Natural killer cell treated with Interleukin-12 subunit alpha and Interleukin-12 subunit beta and Interleukin-15 and Interleukin-18, amount 100 ng/mL, for 72 hours (primary cell): ENCODE measurements at places on chromosomes 3 and 15.
A peak's percentile ranks its signal among the peaks of the same experiment; 100 is the strongest.

- DNase-seq: no peak
Observed at GRCh38 chr15:65290228-65290627, 3.5 kb upstream of the PARP16 start.

DNA sequence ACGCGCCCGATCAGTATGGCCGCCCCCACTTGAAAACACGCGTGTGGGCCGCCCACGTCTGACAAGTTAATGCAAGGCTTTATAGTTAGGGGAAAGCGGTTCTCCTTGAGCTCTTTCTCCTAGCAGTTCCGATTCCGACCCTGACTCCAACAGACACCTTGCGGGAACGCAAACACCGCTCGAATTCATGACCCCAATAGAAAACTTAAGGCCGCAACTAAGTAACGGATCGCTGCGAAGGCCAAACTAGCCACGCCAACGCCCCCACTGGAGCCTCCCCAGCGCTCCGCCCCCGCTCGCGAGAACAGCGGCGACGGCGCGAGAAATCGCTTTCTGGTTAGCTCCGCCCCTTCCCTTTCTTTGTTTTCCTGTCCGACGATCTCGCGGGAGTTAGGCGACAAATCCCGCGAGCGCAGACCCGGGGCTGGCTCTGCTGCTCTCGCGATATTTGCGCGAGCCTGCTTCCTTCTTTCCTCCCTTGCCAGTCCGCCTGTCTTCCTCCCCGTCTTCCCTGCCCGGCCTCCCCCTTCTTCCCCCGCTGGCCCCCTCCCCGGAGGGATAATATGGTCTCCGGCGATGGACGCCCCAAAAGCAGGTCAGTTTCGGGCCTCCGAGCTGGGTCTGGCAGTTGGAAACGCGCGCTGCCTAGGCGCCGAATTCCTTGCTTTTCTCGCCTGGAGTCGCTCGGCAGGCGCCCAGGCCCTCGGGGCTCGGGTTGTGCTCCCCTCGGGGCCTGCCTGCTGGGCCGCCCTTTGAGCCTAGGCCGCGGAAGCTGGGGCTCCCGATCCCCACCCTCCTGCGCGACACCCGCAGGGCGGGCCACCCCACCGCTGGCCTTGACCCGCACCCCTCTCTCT lies at the start of gene IREB2:
Gene IREB2 (plus strand): TSS at position 455 of the 857 bp plus-strand sequence. CDS start 122 bp downstream, at position 577.
- peak; percentile 97 for DNase-seq

- DNase-seq: no peak
Observed at GRCh38 chr3:53846134-53846850, at the start of the genes CHDH and IL17RB. Gene CHDH (minus strand): TSS chr3:53846419. CDS start chr3:53824008, 22,411 bp downstream. Gene IL17RB (plus strand): TSS chr3:53846568. CDS start chr3:53846589, 21 bp downstream.

DNA sequence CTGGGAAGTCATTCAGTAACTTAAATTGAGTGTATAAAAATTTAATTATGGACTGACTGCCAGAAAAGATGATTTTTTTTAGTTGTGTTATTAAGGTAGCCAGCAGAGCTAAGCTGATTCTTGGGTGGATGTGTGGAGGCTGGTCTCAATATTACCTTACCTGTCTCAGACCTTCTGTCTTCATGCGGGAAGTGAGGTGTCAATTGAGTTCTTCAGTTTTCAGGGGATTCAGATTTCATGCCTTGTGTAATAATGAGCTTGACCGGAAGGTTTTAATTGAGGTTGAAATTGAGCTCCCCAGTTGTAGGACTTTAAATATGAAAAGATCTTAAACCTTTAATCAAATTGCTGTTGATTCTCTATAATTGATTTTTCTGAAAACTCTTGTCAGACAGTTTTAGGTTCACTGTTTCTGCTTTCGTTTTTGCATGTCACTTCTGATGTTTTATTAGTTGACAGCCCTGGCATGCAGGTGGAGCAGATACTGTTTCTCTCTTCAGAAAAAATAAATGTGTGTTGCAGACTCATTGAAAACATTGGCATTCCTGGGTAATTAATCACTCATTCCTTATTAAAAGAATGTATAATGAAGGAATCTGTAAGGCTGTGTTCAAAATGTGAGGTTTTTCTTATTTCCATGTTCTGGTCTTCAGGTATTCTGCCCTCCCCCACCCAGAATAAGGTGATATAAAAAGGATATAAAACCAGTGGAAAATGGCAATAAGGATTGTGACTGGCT lies 54.5 kb downstream of the PSMD6 start:
- no peak for DNase-seq

GRCh38 chr3:143613226-143613625 lies 235.0 kb downstream of the SLC9A9 start:
- DNase-seq: no peak

- no peak for DNase-seq
Observed at GRCh38 chr3:47057212-47057671, 77.8 kb downstream of the NBEAL2 start.

- DNase-seq: no peak
Observed at GRCh38 chr3:117761703-117762620, 1052.4 kb downstream of the TUSC7 start.

GRCh38 chr3:13042127-13042701 lies 31.0 kb downstream of the IQSEC1 start:
- DNase-seq: no peak

GRCh38 chr3:144875211-144875610 lies 903.6 kb downstream of the DIPK2A start:
- no peak for DNase-seq

- DNase-seq: no peak
Observed at GRCh38 chr3:170602556-170602955, 16.7 kb upstream of the SLC7A14 start.

GRCh38 chr3:58335652-58335947 lies 2.9 kb downstream of the PXK start:
- DNase-seq: no peak

- no peak for DNase-seq
Observed at GRCh38 chr15:73383310-73384189, 14.8 kb upstream of the HCN4 start.

DNA sequence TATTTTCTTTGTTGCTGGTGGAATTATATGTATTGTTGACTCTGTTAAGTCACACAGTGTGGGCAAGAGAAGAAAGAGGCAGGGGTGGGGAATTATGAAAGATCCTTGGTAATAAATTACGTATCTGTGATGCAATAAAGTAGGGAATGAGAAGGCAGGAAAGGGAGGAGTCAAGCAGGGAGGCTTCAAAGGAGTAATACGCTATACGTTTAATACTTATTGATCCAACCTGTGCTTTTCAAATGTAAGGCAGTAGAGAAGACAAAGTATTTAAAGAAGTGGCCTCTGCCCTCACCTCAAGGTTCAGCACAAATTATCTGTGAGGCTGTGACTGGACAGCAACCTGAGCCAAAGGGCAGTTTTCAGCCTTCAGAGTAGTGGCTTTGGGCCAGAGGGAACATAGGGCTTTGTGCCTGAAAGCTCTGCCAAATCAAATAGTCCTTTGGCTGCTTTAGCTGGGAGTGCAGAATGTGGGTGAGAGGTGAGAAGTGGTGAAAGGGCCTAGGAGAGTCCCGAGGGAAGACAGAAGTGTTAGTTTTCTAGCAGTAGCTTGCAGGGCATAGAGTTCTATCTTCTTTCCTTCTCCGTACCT lies 1.2 kb upstream of the PLIN1 start:
- no peak for DNase-seq

DNA sequence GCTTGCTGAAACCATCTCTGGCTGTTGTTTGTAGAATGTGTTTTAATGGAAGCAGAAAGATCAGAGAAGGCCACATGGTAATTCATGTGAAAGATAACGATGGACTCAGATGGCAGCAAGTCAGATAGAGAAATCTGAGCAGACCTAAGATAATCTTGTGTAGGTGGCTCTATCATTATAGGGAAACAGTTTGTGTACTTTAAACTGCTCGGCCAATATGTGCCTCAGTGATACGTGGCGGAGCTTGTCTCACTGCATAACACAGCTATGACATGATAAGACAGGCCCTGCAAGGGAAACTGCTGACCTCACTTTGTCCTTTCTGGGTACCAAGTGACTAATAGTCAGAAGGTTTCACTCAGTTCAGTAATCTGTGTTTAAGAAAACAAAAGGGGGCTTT lies 51.0 kb downstream of the MME start:
- DNase-seq: no peak

DNA sequence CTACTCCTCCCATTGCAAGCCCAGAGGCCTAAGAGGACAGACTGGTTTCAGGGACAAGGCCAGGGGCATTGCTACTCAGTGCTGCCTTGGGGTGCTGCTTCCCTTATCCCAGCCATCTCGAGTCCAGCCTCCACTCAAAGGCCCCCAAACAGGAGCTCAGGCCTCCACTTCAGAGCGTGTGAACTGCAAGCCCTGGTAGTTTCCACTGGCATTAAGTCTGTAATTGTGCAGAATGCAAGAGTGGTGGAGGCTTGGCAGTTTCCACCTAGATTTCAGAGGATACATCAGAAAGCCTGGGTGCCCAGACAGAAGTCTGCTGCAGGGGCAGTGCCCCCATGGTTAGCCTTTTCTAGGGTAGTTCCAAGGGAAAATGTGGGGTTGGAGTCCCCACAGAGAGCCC lies 192.8 kb upstream of the ST8SIA2 start:
- DNase-seq: no peak

GRCh38 chr3:129609591-129610182 lies 3.2 kb upstream of the PLXND1 start:
- DNase-seq: no peak

DNA sequence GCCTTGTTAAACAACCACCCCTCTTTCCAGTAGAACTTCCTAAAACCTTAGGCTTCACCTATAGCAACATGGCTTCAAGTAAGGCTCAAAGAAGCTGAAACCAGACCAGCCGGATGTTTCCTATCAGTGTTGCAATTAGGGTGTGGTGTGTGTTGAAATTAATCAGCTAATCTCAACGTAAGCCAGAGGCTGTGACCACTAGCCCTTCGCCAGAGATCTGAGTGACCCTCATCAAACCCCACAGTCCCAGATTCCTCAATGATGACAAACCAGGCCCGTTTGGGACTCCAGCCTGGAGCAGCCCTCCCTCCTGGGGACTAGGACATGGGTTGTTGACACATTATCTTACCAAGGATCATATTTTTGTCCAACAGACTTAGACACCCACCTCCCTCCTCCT lies 27.3 kb downstream of the CYP11A1 start:
- DNase-seq: no peak

DNA sequence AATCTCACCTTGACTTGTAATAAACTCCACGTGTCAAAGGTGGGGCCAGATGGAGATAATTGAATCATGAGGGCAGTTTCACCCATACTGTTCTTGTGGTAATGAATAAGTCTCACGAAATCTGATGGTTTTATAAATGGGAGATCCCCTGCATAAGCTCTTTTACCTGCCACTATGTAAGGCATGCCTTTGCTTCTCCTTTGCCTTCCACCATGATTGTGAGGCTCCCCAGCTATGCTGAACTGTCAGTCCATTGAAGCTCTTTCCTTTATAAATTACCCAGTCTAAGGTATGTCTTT lies 45.5 kb downstream of the SUCNR1 start:
- no peak for DNase-seq

- DNase-seq: peak; percentile 40
Observed at GRCh38 chr3:38603731-38604131, 45.8 kb downstream of the SCN5A start.

GRCh38 chr3:29745232-29745870 lies 464.5 kb downstream of the RBMS3 start:
- DNase-seq: no peak

DNA sequence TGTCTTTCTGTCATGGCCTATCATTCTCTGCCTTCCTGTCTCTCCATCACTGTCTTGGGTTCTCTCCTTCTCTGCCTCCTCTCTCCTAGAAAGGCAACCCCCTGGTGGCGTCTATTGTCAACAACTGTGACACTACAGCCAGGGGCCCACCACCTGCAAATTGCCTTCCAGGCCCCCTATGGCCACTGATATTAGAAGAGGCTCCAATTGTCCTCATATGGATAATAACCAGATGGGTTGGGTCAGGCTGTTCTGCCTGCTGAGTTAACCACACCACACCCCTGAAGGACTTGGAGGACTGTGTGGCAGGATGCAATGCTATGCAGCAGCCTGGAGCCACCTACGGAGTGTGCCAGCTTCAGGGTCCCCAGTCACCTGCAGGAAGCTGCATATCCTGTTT lies 665.0 kb downstream of the NTRK3 start:
- no peak for DNase-seq

- DNase-seq: no peak
Observed at GRCh38 chr15:38163658-38164057, 89.0 kb upstream of the SPRED1 start.

- peak; percentile 88 for DNase-seq
Observed at GRCh38 chr3:46208167-46208704, at the start of gene CCR1. Gene CCR1 (minus strand): TSS chr3:46208313. CDS start chr3:46204313, 4,000 bp downstream.

GRCh38 chr3:106640353-106640752 lies 736.9 kb upstream of the CCDC54 start:
- DNase-seq: no peak

GRCh38 chr3:133697960-133698359 lies 36.2 kb upstream of the TOPBP1 start:
- DNase-seq: no peak
